AG09309 (cell line): ENCODE measurements at places on chromosomes 5 and 9.

DNA sequence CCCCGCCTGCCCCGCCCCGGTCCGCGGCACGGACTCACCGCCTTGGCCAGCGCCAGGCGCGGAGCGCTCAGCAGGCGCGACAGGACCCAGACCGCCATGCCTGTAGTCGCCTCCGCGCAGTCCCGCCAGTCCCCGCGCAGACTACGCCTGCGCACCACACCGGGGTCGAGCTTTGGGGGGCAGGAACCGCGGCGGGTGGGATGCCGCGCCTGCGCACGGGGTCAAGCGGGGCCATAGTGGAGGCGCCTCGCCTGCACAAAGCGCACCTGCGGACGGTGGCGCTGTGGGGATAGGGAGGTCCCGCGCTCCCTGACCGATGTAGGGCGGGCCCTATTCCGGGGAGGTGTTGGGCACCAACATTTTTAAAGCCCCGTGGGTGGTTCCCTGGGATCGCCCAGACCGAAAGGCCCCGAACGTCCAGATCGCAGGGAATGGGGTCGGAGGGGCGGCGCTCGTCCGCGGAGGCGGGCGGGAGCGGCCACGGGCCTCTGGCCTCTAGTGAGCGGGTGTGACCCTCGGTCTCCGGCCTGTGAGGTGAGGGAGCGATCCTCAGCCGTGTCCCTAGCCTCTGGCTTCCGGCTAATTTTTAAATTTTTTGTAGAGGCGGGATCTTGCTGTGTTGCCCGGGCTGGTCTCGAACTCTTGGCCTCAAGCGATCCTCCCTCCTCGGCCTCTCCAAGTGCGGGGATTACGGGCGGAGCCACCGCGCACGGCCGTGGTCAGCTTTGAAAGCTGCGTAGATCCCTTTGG lies 70.8 kb upstream of the LPCAT1 start:
- no peak for DNase-seq

DNA sequence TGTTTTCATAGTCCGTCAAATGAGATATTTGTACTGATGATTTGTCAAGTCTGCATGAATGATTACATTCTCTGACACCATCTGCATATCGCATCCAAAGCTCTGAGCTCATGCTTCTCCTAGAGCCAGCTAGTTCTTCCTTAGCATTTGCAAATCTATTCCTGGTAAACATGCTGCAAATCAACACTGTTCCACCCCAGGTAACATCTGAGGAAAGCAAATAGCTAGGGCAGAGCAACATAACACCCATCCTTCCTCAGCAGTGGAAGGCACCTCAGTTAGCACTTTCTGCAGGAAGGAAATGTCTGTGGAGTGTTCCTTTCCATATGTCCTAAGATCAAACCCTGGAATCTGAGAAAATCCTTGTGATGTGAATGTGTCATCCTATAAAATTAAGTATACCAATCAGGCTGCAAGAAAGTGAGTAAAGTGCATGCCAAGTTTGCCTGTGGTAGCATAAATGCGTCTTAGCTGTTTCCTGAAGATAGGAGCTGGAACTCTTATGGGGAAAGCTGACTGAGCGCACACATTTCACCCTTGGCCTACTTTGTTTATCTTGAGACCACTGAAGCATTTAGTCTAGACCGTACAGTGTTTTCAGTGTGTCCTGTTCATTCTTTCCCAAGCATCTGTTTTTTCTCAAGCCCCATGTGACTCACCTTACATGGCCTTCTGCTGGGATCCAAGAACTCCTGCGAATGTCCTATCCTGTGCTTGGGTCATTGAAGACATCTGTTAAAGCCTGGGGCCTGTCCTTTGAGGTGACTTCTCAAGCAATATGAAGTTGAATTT lies 50.9 kb upstream of the STARD4 start:
- peak; percentile 94 for DNase-seq

DNA sequence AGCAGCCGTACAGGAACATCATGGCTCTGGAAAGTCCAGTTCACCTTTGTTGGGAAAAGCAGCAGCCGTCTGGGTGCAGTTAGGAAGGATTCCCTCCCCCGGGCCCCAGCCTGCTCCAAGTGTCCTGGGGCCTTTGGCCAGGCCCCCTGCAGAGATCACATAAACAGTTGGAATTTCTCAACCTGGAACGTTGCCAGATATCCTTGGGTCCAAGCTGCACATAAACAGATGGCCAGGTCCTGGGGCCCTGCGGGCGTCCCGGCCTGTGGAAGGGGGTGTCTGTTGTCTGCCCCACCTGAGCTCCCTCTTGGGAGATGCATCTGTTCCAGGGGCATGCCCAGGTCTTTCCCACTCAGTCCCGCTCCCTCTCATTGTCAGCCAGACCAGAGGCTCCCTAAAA lies 92.7 kb downstream of the COL5A1 start:
- peak; percentile 55 for DNase-seq

GRCh38 chr5:82622205-82622604 lies 344.1 kb upstream of the RPS23 start:
- DNase-seq = no peak
